RWPE2 (cell line): ENCODE measurements at places on chromosomes 5 and 9.

DNA sequence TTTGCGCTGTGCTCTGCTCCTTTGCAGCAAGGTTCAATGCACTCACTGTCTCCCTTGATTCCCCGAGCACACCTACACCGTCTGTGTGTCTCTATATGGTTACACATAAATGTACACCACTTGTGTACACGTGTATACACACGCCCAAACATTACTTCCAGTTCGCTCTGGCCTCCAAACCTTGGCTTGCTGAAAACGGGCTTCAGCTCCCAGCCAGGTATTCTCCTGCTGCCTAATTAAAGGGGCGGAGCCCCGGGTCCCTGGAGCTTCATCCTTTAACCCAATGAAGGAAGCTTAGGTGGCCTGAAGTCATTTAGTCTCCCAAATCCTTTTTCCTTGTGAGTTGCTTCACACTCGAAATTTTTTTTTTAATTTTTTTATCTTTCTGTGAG lies 4.6 kb downstream of the ISL1 start:
- DNase-seq: no peak

- no peak for DNase-seq
Measured at GRCh38 chr5:154249826-154250225, 59.3 kb downstream of the GALNT10 start.

- DNase-seq: no peak
Measured at GRCh38 chr5:139605887-139606286, 42.3 kb upstream of the CXXC5 start.

- DNase-seq: no peak
Measured at GRCh38 chr5:158621391-158621790, 478.3 kb downstream of the EBF1 start.

- no peak for DNase-seq
Measured at GRCh38 chr5:58185801-58186200, 274.1 kb downstream of the PLK2 start.

- DNase-seq: no peak
Measured at GRCh38 chr5:32329395-32329834, 16.7 kb upstream of the MTMR12 start.

- no peak for DNase-seq
Measured at GRCh38 chr9:9913276-9913832, 699.4 kb downstream of the PTPRD start.

GRCh38 chr9:34980181-34980761 lies 9.3 kb upstream of the DNAJB5 start:
- no peak for DNase-seq

DNA sequence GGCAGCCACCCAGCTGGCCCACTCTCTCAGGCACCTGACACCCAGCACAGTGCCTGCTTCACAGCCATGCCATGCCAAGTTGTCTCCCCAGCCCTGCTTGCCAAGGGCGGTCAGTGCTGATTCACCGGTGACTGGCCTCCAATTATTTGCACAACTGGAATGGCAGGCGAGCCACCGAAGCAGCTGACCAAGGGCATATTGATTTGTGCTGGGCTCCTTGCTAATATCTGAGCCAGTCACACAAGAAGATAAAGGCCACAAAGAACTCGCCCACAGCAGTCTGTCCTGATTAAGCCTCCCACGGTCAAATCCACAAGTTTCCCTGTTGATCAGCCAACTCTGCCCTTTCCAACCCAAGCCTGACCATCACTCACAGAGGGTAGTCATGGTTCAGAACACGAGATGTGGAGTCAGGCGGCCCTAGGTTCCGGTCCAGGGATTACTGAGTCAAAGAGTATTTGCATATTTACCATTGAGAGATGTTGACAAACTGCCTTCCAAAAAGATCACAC lies 6.4 kb upstream of the EEIG1 start:
- no peak for DNase-seq
